Activated CD4-positive, alpha-beta T cell treated with anti-CD3 and anti-CD28 coated beads for 24 hours (primary cell): ENCODE measurements at places on chromosomes 5 and 9.

GRCh38 chr9:97503862-97504210 lies 2.4 kb downstream of the TMOD1 start:
- DNase-seq, result no peak

DNA sequence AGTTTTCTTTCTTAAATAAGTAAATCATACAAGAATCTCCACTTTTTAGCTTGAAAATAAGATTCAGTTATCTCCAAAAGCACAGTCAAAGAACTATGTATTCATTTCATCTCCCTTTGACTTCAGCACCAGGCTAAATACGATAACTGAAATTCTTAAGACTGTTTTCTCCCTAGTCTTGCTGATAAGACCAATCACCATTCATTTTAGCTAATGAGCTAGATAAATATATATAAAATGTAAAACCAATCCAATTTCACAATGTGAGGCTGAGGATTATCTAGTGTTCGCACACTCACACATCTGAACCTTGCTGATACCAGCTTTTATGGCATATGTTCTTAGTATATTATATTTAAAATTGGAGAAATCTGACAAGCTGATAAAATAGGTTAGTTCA lies 17.3 kb upstream of the ZNF622 start:
- DNase-seq, result no peak

DNA sequence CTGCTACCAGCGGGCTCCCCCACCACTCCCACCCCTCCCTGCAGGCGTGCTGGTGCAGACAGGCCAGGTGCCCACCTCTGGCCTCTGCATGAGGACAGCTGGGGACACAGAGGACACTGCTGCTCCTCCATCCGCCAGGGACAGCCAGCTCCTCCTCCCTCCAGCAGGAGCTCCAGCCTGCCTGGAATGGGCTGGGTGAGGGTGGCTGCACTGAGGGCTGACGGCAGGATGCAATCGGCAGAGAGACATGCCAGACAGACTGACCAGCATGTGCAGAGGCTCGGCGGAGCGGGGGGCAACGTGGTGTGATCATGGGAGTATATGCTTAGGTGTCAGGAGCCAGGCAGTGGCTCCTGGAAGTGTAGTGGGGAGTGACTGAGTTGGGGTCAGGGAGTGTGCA lies 68.4 kb downstream of the RASGEF1C start:
- no peak for DNase-seq

DNA sequence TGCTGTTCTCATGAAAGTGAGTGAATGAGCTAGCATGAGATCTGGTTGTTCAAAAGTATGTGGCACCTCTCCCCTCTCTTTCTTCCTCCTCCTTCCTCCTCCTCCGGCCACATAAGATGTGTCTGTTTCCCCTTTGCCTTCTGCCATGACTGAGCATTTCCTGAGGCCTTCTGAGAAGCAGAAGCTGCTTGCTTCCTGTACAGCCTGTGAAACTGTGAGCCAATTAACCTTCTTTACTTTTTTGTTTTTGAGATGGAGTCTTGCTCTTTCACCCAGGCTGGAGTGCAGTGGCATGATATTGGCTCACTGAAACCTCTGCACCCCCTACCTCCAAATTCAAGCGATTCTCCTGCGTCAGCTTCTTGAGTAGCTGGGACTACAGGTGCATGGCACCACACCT lies 6.1 kb downstream of the S100Z start:
- no peak for DNase-seq

- no peak for DNase-seq
Observed at GRCh38 chr5:103211576-103212561, 46.7 kb upstream of the MACIR start.

DNA sequence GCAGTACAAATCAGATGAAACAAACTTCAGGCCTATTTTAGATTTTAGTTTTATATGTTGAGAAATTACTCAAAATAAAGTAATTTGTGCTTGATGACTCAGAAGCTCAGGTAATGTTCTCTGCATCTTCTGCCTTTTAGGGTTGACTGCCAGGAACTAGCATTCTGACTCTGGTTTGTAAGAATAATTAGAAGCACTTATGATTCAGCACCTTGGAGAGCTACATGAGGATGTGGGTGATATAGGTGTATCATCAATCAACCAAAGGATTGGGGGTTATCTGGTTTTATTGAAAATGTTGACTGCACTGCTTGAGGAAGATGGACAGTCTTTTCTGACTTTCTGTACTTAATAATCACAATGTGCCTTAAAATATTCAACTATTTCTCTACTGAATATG lies 118.7 kb upstream of the SGCD start:
- no peak for DNase-seq

DNA sequence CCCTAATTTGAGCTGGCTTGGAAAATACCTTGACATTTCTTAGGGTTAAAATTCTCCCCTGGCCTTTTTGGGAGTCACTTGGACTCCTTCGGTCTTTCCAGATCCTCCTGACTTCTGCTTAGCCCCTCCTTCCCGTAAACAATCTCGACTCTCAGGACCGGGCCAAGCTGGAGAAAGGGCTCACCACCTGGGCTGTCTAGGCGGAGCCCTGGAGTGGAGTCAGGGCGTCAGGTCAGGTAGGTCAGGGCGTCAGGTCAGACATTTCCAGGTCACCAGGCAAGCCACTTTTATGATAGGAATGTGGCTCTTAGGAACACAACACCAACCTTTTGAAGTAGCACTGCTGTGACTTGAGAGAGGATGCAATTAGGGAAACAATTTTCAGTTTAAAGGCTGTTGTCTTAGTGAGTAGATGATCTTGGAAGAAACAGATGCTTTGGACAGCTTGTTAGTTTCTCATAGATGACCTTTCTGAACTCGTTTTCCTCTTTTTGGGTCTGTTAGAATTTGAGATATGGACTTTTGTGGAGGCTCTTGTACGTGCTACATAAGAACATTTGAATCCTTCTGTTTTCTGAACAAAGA lies 12.8 kb downstream of the OSTF1 start:
- no peak for DNase-seq

DNA sequence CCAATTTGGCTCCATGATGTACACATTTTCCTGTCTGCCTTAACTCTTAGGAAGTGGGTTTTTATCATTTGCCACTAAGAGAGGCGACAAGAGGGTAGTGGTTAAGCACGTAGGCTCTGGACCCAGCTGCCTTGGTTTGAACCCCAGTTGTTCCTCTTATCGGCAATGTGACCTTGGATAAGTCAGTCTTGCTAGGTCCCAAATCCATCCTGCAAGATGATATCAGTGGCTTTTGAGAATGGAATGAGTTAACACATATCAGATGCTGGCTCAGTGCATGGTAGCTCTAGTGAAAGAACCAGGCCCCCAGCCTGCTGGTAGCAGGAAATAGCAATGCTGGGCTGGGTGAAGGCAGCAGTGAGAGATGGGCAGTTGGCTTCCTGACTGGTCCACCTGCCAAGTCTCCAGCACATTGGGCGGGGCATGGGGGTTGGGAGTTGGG lies 72.5 kb downstream of the STK10 start:
- no peak for DNase-seq
